WTC11 (cell line): ENCODE measurements at places on chromosomes 1 and 21. TPM values are rescaled to one million over a fixed set of nuclear protein-coding genes. Genes with fewer than 3 reads are reported as not detected.

CCDC28B gene
- total RNA-seq: 29.0 to 34.4 TPM (median 29.9 TPM) in 3 replicates

ST6GALNAC3 gene
- total RNA-seq: 11.9 to 14.1 TPM (median 12.7 TPM) in 3 replicates

DNA sequence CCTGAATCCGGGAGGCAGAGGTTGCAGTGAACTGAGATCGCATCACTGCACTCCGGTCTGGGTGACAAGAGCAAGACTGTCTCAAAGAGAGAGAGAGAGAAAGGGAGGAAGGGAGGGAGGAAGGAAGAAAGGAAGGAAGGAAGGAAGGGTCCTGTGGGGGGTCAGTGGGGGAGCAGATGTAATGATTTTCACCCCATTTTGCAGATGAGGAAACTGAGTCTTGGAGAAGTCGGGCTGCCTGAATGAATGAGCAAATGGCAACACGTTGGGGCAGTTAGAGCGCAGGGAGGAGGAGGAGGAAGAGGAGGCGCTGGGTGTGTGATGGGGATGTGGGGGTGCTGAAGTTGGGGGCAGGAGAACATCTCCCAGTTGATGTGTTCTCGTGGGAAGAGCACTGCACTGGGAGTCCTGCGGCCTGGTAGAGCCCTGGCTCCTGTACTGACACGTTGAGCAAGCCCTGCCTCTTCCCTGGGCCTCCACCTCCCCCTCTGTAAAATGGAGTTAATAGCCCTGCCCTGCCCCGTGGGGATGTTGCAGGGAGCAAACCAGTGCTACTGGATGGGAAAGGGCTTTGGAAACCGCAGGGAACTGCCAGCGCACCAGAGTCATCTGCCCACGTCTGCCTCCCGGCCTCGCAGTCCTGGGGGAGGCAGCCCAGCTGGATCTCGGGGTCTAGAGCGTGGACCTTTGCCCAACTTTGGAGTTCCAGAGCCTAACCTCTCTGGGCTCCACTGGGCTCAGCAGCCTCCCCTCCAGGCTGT, 103.2 kb upstream of the CASZ1 start:
- no peak overlapping the region for H3K4me3 ChIP-seq
- peaks cover 34% of the 10 kb centered on the region for H3K4me1 ChIP-seq
- no peak for DNase-seq
- no peak overlapping the region for H3K27ac ChIP-seq
- no peaks in the 10 kb centered on the region; the same call in 1 of the 2 replicates for H3K27me3 ChIP-seq
- no peaks in the 10 kb centered on the region for H3K36me3 ChIP-seq

DNA sequence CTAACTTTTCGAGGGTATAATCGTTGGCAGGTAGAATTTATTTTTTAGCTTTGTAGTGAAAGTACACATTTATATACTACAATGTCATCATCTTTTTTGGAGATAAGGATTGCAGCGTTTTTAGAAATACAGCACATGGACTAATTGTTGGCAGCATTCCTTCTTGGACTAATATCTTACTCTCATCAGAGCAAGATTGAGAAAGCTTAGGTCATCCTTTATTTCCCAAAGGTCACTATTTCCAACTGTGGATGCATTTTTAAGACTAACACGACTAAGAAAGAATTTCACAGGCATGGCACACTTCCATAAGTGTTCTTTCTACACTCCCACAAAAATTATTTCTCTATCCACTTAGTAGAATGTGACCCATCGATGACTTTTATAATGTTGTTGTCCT, 732.3 kb downstream of the NCAM2 start:
- H3K4me1 ChIP-seq: no peaks in the 10 kb centered on the region
- no peak overlapping the region for H3K4me3 ChIP-seq
- H3K36me3 ChIP-seq: no peaks in the 10 kb centered on the region

- peaks cover 4% of the 10 kb centered on the region for H3K4me1 ChIP-seq
- H3K27ac ChIP-seq: no peak overlapping the region
- H3K27me3 ChIP-seq: peaks cover 4% of the 10 kb centered on the region; the same call in 1 of the 2 replicates
- peaks cover 25% of the 10 kb centered on the region for H3K36me3 ChIP-seq
- no peak overlapping the region for H3K4me3 ChIP-seq
Observed at GRCh38 chr1:212622906-212623305, 14.3 kb downstream of the ATF3 start.

DNA sequence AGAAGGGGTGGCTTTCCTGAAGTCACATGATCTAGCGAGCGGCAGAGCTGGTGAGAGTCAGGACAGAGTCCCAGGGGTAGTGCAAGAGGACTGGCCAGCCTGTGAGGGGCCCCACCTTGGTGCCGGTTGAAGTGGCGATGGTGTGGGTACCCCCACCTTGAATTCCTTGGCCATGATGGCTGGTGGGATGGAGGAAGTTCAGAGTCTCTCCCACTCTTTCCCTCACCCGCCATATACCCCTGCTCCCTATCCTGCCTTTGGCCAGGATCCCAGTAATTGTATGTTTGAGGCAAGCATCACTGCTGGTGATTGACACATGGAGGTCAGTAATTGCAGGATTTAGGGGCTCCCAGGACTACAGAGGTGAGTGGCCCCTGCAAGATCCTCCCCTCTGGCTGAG, 11.8 kb downstream of the PADI3 start:
- DNase-seq: no peak
- no peaks in the 10 kb centered on the region for H3K36me3 ChIP-seq
- no peak overlapping the region for H3K4me3 ChIP-seq
- no peaks in the 10 kb centered on the region for H3K27me3 ChIP-seq
- no peaks in the 10 kb centered on the region for H3K4me1 ChIP-seq

DNA sequence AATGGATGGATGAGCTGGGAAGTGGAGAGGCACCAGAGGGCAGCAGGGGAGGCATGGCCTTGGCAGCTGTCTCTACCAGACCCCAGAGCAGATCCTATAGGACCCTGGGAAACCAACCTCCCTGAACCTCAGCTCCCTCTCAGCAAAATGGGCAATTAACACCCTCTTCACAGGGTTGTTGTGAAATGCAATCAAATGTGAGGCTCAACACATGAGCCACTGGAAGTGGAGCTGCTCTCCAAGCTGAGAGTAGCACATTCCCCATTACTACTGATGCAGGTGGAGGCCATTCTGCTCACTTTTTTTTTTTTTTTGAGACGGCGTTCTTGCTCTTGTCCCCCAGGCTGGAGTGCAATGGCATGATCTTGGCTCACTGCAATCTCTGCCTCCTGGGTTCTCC, 6.5 kb upstream of the SYNC start:
- peaks cover 30% of the 10 kb centered on the region for H3K27me3 ChIP-seq
- H3K4me3 ChIP-seq: no peak overlapping the region
- DNase-seq: no peak
- H3K4me1 ChIP-seq: peaks cover 12% of the 10 kb centered on the region

GRCh38 chr1:6272868-6273267, 12.0 kb upstream of the GPR153 start:
- peak overlapping the region; percentile 74 for H3K27ac ChIP-seq
- H3K4me1 ChIP-seq: peaks cover 26% of the 10 kb centered on the region
- no peaks in the 10 kb centered on the region for H3K36me3 ChIP-seq
- peak; percentile 41 for DNase-seq

GRCh38 chr1:119688810-119689209, 22.9 kb upstream of the PHGDH start:
- no peaks in the 10 kb centered on the region for H3K27me3 ChIP-seq
- peak overlapping the region; percentile 26 for H3K27ac ChIP-seq
- peaks cover 55% of the 10 kb centered on the region for H3K4me1 ChIP-seq
